Heart left ventricle (tissue), 16 donors: ENCODE measurements at places on chromosomes 12 and 14. TPM values are rescaled to one million over a fixed set of nuclear protein-coding genes. Genes with fewer than 3 reads are reported as not detected.
A peak's percentile ranks its signal among the peaks of the same experiment; 100 is the strongest.

The SYT1 gene
- total RNA-seq, result not detected

- H3K27me3 ChIP-seq, result no peaks in the 10 kb centered on the region
- no peak overlapping the region for H3K27ac ChIP-seq
- H3K4me3 ChIP-seq, result no peak overlapping the region
- no peaks in the 10 kb centered on the region for H3K4me1 ChIP-seq
- peak; percentile 70 for DNase-seq
These were observed 50.5 kb downstream of the IRF2BPL start for GRCh38 chr14:76977793-76978720.

- H3K27me3 ChIP-seq, result peaks cover 6% of the 10 kb centered on the region
- H3K4me1 ChIP-seq, result no peaks in the 10 kb centered on the region
- no peak overlapping the region for H3K27ac ChIP-seq
- no peaks in the 10 kb centered on the region for H3K36me3 ChIP-seq
- no peak for DNase-seq
These were observed 88.3 kb downstream of the RPS29 start for GRCh38 chr14:49497725-49498348.

The INSM2 gene
- total RNA-seq, result not detected

- H3K4me3 ChIP-seq, result peak overlapping the region; percentile 6
- H3K36me3 ChIP-seq, result no peaks in the 10 kb centered on the region
- peaks cover 4% of the 10 kb centered on the region for H3K4me1 ChIP-seq
- peak overlapping the region; percentile 65 for H3K27ac ChIP-seq
These were observed 1180.6 kb downstream of the VRK1 start for GRCh38 chr14:97977651-97978261.
